Stimulated activated CD4-positive, alpha-beta T cell treated with anti-CD3 and anti-CD28 coated beads, Interleukin-4, amount 100 ng/mL, for 1 hour (primary cell): ENCODE measurements at places on chromosomes 3 and 15.

GRCh38 chr3:105801397-105801796 lies 67.4 kb downstream of the CBLB start:
- no peak for DNase-seq

DNA sequence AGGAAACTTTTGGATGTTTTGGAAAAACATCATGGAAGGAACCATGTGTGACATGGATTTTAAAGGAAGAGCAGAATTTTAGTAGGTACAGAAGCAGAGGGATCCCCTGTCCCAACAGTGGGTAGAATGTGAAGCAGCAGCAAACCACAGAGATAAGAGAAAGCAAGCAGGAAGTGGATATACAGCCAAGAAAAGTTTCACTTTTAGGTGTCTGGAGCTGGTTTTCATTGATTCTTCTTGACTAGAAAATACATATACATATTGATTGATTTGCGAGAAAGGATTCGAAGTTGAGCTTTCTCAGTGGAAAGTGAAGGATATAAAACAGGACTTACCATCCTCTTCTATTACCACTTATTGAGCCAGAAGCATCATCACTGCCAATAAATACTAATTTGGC lies 133.5 kb downstream of the KCNMB2 start:
- DNase-seq: no peak

DNA sequence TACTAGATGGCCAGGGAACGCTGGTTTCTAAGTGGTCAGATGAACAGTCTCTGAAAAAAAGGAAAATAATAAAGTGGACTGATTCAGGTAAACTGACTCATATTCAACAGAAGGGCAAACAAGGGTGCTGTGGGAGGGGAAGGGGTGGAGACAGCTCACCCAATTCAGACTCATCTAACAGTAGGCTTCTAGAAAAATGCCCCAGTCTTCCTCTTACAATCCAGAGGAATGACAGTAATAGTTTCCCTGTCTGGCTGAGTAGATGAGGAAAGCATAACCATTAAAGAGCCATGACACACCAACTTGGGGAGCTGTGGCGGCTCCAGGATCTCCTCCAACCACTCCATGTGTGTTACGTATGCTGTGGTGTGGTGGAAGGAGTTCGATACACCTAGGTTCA lies 231.4 kb upstream of the UMPS start:
- no peak for DNase-seq

DNA sequence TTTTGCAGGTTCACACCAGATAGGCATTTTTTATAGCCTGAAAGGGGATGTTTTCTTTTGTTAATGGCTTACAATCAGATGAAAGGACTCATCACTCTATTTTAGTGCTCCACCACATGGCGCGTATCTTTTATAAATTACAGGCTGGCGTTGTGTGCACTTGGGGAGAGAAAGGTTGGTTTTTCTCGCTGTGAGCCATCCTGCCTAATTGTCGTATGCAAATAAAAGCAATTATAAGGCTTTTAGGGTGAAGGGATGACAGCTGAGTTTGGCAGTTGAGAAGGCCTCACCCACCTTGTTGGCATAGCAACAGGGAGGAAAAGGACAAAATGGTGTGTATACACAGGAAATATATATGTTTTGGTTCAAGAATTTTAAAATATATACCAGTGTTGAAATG lies 268.0 kb downstream of the NR2F2 start:
- DNase-seq: no peak

- DNase-seq: no peak
These were observed 72.5 kb downstream of the TNFAIP8L3 start for GRCh38 chr15:51022206-51022605.

GRCh38 chr3:3170998-3171397 lies 8.5 kb downstream of the CRBN start:
- no peak for DNase-seq

GRCh38 chr3:102796804-102797203 lies 362.0 kb downstream of the ZPLD1 start:
- no peak for DNase-seq
